ENCODE measurements at places on chromosomes 4 and X.

DNA sequence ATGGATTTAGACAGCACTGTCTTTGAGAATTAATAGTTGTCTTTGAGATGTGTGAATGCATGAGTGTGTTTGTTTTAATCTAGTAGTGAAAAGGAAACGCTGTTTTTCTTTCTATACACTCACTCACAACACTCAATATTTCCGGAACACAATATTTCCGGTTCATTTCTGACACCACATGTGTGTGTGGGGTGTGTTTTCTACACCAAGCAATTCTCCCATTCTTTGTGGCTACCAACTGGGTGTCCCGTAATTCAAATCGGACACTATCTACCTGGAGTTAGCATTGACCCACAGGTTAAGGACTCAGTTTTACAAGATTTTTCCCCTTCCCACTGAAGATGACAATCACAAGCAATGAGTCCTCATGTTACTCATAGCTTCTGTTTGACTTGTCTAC is 113.9 kb downstream of the SNCA start:
- DNase-seq, result no peak

GRCh38 chrX:153740631-153741222 is 16.1 kb downstream of the ABCD1 start:
- no peak for DNase-seq

- DNase-seq, result no peak
Measured at GRCh38 chr4:56981795-56982201, 3.1 kb downstream of the POLR2B start.

- no peak for DNase-seq
Measured at GRCh38 chrX:123685232-123685631, 47.6 kb downstream of the THOC2 start.

- DNase-seq, result no peak
Measured at GRCh38 chrX:151515237-151515636, 48.2 kb upstream of the PASD1 start.

- no peak for DNase-seq
Measured at GRCh38 chr4:3878678-3879077, 112.5 kb downstream of the ADRA2C start.
